ENCODE measurements at places on chromosomes 5 and 9.

GRCh38 chr9:73026375-73026774 lies 73.5 kb upstream of the ALDH1A1 start:
- DNase-seq, result no peak

GRCh38 chr9:129064499-129064908 lies 16.4 kb upstream of the DOLPP1 start:
- no peak for DNase-seq

DNA sequence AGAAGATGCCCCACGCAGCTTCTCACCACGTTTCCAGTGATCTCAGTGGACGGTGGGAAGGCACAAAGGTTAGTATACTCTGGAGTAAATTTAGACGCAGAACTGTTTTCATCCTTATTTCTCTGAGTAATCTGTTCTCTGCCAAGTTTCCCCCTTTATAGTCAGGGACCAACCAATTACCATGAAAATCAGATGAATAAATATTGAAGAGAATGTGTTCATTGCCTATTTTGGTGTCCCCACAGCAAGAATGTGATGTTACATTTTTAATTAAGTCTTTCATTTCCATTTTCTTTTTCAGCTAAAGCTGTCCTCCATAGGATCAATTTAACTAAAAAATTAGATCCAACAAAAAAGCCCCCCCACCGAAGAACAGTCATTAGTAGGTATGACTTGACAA lies 41.4 kb downstream of the S1PR3 start:
- DNase-seq, result no peak

GRCh38 chr5:104361932-104362331 lies 799.3 kb upstream of the NUDT12 start:
- DNase-seq, result no peak

DNA sequence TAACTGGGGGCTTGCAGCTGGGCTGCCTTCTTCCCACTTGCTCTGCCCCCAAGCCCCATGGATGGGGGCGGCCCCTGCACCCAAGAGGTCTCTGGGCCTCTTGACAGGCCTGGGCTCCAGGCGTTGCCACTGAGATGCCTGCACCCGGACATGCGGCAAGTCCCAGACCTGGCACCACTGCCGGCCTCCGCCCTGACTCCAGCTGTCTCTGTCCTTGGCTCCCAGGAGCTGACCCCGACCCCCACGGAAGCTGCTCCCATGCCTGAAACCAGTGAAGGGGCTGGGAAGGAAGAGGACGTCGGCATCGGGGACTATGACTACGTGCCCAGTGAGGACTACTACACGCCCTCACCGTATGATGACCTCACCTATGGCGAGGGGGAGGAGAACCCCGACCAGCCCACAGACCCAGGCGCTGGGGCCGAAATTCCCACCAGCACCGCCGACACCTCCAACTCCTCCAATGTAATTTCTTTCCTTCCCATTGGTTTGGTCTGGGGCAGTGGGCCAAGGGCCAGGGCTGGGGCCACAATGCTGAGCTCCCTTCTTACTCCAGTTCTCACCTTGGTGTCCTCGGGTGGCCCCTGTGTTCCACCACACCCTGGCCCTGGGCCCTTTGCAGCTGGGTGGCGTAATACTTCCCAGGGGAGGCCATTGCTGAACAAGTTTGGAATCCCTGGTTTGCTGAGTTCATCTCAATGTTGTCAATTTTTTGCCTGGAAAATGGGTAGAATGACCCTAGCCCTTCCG lies 88.6 kb downstream of the COL5A1 start:
- DNase-seq, result no peak

GRCh38 chr9:94824913-94825610 lies 98.6 kb downstream of the AOPEP start:
- DNase-seq, result no peak

DNA sequence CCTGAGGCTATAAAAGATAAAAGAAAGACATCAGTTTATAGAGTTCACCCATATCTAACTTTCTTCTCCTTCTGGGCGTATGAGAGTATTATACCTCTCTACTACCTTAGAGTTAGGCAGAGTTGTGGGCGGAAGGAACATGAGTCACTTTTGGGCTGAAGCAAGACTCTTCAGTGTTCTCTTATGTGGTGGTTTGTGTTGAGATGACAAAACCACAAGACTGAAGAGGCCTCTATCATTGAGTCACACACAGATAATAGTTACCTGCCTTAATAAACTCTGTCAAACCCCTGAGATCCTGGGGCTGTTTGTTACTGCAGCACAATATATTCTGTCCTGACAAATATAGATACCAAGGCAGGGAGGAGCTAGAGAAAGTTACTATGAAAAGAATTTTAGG lies 184.2 kb downstream of the EFNA5 start:
- no peak for DNase-seq

GRCh38 chr5:116035123-116035522 lies 2.9 kb downstream of the ARL14EPL start:
- DNase-seq, result no peak

- DNase-seq, result peak; percentile 49
Observed at GRCh38 chr5:119743927-119744326, 114.6 kb downstream of the FAM170A start.

DNA sequence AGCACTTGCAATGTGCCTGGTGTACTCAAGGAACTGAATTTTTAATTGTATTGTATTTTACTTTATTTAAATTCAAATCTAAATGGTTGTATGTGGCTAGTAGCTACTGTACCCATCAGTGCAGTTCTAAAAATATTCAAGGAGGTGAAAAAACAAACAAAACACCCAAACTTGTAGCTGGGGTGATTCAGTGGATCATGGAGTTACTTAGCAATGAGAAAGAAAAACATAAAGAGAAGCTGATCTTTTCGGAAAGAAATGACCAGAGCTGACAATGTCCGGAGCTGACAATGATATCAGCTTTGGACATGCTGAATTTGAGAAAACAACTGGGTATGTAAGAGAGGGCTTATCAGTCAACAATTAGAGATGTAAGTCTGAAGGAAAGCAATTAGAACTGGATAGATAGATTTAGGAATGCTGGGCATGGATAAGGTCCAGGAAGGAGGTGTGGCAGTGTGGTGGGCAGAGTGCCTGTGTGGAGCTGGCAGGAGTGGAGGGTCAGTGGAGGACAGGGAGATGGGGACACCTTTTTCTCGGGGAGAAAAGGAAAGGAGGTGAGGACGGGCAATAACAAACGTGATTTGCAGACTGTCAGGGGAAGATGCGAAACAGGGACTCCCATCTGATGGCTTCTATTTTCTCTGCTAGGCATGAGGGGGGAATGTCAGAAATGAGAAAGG lies 113.2 kb downstream of the DCP2 start:
- DNase-seq, result no peak

- no peak for DNase-seq
Observed at GRCh38 chr5:123147741-123148140, 58.7 kb downstream of the PRDM6 start.

DNA sequence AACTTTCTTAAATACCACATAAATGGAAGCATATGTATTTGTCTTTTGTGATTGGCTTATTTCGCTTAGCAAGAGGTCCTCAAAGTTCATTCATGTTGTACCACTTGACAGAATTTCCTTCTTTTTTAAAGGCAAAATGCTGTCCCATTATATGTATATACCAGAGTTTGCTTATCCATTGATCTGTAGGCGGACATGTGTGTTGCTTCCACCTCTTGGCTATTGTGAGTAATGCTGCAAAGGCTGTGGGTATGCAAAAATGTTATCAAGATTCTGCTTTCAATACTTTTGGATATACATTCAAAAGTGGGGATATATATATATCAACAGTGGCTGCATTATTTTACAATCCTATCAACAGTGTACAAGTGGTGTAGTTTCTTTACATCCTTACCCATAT lies 271.0 kb downstream of the PRR16 start:
- no peak for DNase-seq

GRCh38 chr5:135241536-135241935 lies 157.5 kb downstream of the MACROH2A1 start:
- no peak for DNase-seq

DNA sequence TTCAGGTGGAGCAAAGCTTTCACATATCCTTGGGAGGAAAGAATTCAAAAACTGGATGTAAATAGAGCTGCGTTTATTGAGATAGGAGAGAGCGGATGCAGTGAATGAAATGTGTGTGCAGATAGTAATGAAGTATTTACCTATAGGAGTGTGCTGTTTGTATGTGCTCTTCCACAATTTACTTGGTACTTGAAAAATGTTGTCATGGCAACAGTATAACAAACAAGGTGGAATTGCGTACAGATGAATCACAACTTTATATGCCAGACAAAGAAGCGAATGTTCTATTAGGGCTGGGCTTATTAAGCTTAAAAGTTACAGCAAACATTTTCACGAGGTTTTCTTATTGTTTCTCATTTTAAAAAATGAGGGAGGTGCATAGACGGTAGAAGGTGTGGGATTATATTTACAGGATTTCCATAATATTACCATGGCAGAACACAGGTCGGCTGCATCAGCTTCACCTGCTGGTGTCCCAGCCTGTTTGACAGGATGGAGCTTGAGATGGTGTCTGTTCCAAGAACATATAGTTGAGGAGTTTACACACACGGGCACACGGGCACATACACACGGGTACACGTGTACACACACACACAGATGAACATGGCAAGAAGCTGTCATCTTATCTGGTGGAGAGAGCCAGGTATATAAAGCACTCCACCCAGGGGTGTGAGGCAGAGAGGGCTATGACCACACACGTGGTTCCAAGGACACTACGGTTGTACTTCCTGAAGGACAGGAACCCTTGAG lies 155.7 kb downstream of the RMI1 start:
- DNase-seq, result no peak

DNA sequence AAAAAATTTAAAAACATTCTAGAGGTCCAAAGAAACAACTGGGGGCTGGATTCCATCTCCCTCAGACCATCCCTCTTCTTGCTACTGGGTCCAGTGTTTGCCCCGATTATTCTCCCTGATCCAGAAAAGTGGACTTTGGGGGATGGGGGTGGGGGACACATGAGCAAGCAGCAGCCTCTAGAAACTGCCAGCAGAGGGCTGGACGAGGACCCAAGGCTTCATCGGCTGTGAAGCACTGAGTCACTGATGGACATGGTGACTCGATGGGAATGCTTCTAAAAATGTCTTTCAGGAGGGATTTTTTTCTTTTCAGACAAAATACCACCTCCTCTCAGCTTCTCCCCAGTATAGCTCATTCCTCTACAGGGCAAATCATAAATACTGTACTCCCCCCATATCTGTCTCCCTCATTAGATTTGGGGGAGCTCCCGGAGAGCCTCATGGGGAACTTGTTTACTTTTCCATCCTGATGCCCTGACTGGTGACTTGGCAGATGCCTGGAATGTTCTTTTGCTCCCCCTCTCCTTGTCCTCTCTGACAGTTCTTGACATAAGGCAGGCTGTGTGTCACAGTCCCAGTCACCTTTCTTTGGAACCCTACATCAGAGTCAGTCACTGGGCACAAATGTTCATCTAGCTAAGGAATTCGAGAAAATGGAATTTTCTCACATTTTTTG lies 67.2 kb upstream of the STC2 start:
- DNase-seq, result no peak

- no peak for DNase-seq
Observed at GRCh38 chr5:128799945-128800344, 165.3 kb upstream of the SLC27A6 start.

GRCh38 chr9:70470050-70471015 lies 55.9 kb upstream of the KLF9 start:
- DNase-seq, result no peak

GRCh38 chr5:144318011-144318410 lies 147.3 kb downstream of the KCTD16 start:
- DNase-seq, result no peak

DNA sequence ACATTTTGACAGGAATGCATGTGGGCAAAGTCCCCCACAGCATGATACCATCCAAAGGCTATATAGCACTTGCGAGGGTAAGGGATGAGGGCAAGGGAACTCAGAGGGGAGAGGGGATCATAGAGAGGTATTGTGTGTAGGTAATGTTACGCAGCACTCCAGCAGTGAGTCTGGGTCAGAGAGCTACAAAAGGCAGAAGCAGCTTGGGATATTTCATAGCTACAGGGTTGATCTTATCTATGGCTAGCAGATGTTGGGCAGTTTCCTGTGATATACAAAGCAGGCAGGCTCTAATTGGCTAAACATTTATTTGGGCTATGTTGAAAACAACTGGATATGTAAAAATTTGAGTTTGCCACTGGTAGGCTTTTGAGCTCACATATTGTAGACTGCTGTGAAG lies 17.8 kb upstream of the SLCO4C1 start:
- DNase-seq, result peak; percentile 62

- no peak for DNase-seq
Observed at GRCh38 chr5:52997424-52997823, 8.3 kb downstream of the ITGA2 start.

- DNase-seq, result no peak
Observed at GRCh38 chr9:29945012-29945411, 2371.7 kb upstream of the C9orf72 start.

DNA sequence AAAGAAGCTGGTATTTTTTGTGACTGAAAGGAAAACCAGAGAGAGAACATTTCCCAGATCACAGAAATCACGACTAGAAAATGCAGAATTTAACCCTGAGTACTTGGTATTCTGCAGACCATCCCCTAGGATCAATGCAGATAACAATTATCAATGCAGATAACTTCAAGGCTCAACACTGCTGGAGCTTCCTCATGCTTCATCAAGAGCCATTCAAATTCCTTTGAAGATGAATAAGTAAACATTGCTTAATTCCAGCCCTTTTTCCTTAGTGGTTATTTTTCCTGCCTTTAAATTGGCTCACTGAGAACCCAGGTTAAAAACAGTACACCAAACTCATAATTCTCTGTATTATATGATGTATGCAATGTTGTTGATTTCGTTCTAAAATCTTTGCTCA lies 370.1 kb upstream of the TLE4 start:
- no peak for DNase-seq

DNA sequence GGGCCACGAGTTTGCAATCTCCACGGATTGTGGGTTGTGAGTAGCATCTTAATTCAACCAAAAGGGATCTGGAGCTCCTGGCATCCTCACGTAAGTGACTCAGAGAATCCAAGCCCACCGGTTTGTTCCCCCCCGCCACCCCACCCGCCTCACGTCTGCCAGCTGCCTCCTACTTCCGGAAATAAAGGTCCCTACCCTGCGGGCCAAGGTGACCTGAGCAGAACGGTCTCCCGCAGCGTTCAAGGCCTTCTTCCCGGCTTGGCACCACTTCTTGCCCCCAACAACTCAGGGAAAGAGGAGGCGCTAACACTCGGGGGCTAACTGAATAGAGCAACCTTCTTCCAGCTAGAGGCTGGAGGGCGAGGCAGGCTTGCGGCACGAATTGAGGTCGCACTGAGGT lies 8.8 kb upstream of the GPRIN1 start:
- peak; percentile 37 for DNase-seq

DNA sequence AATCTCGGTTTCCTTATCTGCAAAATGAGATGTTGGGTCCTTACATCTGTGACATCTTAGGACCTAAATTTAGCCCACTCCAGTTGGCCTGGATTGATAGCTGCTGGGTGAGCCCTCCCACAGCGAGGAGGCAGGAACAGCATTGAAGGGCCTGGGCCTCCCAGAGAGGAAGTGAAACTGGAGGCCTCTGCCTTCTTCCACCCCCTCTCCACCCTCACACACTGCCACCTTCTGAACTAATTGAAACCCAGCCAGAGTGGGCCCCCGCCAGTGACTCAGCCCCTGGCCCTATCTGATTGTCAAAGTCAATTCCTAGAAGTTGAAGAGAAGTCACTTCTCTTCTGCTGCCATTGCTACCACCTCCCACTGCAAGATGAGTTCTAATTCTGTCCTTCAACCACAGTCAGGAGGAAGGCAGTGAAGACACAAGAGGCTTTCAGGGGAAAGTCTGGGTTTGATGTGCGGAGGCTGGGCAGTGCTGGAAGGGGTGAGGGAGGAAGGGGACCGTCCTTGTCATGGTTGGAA lies 55.2 kb upstream of the NEK6 start:
- DNase-seq, result no peak

Measured in SK-N-DZ (cell line).